KG1 (cell line): ENCODE measurements at places on chromosomes 5 and 9.
A peak's percentile ranks its signal among the peaks of the same experiment; 100 is the strongest.

- DNase-seq = no peak
Observed at GRCh38 chr9:126372716-126373115, 46.1 kb downstream of the MVB12B start.

GRCh38 chr9:14320271-14321181, 6.6 kb upstream of the NFIB start:
- DNase-seq = no peak

DNA sequence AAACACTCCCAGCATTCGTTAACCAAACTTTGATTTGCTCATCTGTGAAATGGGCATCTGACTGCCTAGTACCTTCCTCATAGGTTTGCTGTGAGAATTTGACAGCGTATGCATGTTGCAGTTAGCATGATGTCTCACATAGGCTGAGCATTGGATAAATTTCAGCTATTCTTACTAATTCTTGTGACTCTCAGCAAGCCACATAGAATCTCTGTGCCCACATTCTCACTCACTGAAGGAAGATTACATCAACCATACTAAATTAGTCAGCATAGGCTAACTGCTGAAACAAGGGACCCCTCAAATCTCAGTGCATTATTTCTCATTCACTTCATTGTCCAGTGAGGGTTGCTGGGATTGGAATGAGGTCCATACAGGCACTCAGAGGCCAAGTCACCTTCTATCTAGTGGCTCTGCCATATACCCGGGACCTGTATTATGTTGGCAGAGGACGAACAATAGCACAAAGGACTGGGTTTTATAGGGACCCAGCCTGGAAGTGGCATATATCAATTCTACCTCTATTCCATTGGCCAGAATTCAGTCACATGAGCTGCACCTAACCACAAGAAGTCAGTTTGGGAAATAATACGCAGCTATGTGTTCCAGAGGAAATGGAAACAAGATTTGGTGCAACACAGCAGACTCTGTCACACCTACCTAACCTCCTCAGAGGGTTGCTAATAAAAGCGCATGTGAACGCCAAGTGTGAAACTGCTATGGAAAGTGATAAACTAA, 4.2 kb upstream of the PTGER4 start:
- DNase-seq = no peak

GRCh38 chr5:68475476-68475983, 260.0 kb downstream of the PIK3R1 start:
- no peak for DNase-seq

DNA sequence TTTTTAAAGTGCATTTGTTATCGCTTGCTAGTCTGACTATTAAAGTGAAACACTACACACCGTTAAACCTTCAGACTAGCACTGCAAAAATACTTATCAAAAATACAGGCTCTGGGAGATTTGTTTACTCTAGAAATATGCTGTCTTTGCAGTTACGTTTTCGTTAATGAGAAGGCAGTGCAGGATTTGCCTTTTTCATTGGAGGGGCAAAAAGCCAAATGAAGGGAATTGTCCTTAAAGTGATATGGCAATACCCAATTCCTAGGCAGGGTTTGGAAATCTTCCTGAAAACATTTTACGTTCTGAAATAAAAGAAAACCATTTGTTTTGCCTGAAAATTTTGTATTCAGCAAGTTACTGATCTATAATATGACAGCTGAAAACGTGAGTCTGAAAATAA, 1800.2 kb downstream of the MAT2B start:
- no peak for DNase-seq

GRCh38 chr9:94607423-94607691, 13.7 kb upstream of the FBP2 start:
- DNase-seq = no peak

DNA sequence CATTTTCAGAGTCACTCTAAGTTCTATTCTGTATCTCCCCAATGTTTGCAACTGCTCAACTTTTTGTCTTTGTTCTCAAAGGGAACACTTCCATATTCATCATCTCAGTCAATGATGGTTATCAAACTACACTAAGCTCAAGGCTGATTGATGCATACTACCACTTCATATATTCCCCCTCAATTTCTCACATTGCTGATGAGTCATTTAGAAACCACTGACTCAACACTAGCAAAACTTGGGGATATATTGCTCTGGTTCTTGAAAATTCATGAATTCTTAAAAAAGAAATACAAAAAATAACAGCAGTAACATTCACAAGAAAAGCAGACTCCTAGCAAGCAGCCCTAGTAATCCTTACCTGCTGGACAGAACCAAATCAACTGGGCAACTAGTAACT, 52.2 kb downstream of the ABHD17B start:
- DNase-seq = no peak

- DNase-seq = no peak
Observed at GRCh38 chr5:66518753-66519152, 77.4 kb upstream of the MAST4 start.

GRCh38 chr9:15720861-15721260, 168.0 kb downstream of the CCDC171 start:
- no peak for DNase-seq

- DNase-seq = no peak
Observed at GRCh38 chr9:106859957-106860720, 2.8 kb upstream of the ZNF462 start.

DNA sequence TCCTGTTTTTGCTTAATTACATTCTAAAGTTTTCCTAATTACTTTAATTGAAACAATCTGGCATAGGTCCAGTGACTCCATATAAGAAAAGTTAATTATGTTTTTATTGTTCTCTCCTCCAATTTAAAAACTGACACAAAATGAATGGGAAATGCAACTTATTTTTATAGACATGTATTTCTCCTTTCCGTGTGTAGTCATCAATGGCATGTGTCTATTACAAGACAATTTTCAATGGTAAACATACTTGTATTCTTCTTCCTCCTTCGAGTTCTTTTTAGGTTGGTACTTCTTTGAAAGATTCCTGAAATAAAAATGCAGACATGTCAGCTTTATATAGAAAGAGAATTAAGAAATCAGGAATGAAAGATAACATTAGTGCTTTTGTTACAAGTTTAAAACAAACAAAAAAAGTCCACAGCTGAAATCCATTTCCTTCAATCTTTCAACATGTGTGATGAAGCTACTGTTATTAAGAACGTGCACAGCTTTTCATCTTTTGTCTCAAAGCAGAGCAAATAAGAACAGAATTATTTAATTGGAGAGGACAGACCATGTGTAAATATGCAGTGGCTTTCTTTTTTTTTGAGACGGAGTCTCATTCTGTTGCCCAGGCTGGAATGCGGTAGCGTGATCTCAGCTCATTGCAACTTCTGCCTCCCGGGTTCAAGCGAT, 63.8 kb downstream of the FNBP1 start:
- no peak for DNase-seq

DNA sequence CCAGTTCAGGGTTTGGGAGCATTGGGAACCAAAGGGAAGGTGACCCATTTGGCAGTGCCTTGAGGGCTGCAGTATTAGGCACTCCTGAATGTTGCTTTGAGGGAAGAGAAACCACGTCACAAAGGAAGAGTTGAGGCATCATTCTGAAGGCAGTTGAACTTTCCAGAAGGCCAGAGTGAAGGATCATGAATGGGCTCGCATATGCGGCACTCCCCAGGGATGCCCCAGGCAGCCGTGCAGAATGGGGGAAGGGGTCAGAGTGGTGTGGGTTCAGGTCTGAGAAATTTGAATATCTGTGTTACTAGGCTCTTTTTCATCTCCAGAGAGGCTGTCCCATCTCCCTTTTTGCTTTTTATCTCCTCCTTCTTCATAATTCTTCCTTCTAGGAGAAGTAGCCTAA, 60.6 kb upstream of the HMHB1 start:
- DNase-seq = no peak

DNA sequence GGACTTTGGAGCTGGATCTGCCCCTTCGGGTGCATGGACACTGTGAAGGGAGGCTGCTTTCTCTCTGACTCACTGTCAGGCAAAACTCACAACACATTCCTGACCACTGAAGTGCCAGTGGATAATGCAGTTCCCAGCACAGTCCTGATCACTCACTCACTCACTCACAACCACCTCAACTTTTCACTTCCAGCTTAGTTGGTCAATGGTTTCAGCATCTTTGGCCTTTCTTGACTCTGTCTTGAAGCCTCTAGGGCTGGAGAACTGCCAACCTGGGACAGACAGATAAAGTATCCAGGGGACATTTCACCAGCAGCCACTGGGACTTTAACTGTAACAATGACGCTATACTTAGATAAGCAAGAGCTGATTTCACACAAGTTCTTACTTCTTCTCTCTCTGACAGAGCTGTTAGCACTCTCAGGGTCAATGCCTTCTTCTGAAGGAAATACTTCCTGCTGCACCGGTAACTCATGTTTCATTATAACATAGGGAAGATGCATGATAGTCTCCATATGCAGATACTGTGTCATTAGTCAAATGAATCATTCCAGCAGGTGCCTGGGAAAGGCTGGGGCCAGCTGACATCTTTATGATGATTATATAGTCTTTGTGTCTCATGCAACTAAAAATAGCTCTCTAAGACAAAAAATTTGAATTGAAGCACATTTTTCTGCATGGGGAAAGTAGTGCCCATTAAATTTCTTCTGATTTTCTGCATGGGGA, 499.0 kb downstream of the SEMA5A start:
- no peak for DNase-seq

DNA sequence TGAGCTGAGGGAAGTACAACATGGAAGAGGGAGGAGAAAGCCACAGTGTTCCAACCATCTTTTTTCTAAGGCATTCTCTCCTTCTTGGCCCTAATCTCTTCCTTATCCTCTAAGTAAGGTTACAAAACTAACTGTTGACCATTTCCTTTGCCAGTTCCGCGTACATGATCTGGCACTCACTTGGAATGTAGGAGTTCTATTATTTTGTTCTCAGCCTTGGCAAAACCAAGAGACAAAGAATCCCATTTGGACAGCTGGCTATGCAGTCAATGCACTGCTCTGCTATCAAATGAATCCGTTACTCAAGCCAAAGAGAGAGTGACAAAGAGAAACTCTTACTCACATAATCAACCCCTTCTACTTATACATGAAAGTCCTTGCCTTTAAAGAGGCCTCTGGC, 410.3 kb downstream of the DTWD2 start:
- no peak for DNase-seq

DNA sequence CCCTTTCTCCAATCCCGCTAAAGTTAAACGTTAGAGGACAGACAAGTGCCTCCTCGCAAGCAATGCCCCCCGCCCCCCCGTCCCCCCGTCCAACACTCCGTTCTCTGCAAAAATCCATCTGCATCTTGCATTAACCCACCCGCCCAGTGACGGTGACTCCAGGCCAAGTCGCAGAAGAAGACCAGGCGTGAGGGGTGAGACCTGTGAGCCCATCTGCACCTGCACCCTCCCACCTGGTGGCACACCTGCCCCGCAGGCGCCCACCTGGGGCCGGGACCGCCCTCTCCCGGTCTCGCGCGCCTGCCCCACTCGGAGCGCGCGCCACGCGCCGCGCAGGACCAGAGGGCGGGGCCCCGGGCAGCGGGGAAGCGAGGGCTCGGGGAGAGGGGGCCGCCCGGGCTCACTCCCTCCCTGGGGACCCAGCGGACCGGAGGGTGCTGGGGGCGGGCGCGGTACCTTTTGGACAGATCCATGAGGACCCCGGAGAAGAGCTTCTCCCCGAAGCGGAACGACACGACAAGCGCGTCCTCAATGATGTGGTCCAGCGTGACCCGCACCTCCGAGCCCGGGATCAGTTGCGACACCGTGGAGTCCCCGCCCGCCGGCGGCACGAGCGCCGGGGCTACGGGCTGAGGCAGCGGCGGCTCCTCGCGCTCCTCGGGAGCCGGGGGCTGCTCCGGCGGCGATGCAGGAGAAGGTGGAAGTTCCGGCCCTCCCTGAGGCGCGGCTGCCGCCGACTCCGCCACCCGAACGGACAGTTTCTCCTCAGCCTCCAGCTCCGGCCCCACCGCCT, 705 bp downstream of the PWWP2A start:
- peak; percentile 12 for DNase-seq

GRCh38 chr5:51991940-51992339, 608.7 kb downstream of the ISL1 start:
- no peak for DNase-seq

GRCh38 chr9:2486988-2487387, 134.6 kb upstream of the VLDLR start:
- DNase-seq = no peak
